CD8-positive, alpha-beta memory T cell (primary cell): ENCODE measurements at places on chromosomes 4 and X. TPM values are rescaled to one million over a fixed set of nuclear protein-coding genes. Genes with fewer than 3 reads are reported as not detected.

The IDUA gene
- 18.7 TPM for total RNA-seq

The SEC24D gene
- 22.7 TPM for total RNA-seq

The CLDN34 gene
- not detected for total RNA-seq

The AFM gene
- total RNA-seq, result not detected

- DNase-seq, result no peak
Measured at GRCh38 chr4:48193096-48193836, 59.2 kb upstream of the TXK start.

DNA sequence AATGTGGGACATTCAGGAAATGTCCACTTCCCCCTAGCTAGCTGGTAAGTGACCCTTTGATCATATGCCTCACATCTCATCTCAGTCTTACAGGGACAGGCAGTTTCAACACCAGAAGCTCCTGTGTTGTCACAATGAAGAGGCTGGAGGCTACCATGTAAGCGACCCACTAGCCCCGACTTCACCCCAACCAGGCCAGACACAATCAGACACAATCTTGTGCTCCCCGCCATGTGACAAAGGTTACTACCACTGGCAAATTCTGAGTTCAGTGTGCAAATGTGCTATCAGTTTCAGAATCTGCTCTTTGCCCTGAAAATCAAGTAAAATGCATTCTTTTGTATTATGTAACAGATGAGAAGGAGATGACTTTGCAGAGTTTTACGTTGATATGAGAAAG lies 56.9 kb upstream of the STS start:
- no peak for DNase-seq

The HERC5 gene
- total RNA-seq, result 8.3 TPM

DNA sequence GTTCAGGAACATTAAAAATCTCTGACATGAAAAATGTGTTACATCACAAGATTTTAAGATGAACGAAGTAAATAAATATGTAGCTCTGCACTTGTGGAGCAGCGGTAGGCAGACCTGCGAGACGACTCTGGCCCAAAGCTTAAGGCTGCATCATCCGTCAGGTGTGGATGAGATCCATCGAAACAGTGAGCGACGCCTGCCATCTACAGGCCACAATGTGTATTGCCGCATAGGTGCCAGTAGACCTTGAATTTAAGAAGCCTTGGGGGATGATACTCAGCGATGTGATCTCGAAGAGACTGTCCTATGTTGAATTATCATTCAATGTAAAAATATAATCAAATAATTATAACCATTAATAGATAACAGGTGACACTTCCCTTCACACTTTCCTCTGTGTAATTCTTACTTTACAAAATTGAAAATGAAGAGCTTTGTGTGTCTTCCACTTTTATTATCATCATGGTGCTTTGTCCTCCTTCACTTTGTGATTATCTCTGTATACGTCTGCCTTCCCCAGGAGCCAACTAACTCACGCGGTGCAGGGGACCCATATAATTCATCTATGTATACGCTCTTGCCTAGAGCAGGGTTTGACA lies 851.0 kb downstream of the RAB28 start:
- peak; percentile 21 for DNase-seq

The DCLK2 gene
- not detected for total RNA-seq

GRCh38 chr4:127982445-127982844 lies 17.2 kb downstream of the ABHD18 start:
- no peak for DNase-seq

- no peak for DNase-seq
Measured at GRCh38 chr4:63348735-63349673, 1060.2 kb downstream of the TECRL start.

DNA sequence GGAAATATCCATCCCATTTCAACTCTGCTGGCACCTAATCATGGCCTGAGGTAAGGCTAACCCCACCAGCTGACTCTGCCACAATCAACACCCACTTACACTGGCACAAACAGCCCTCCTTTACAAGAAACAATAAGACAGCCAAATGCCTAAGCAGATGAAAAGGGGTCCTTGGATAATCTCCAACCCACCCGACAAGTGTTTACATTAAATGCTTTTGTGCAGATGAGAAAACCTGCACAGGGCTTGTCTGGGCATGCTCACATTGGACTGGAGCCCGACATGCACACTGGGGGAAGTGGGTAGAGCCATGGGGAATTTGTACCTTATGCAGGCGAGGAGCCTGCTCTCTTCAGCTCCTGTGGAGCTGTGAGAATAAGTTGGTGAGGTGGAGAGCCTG lies 138.9 kb upstream of the ITM2A start:
- no peak for DNase-seq

The GC gene
- total RNA-seq, result not detected

- no peak for DNase-seq
Measured at GRCh38 chr4:22420291-22420690, 95.6 kb downstream of the ADGRA3 start.

The NR0B1 gene
- total RNA-seq, result not detected

GRCh38 chr4:11130195-11130970 lies 298.3 kb downstream of the HS3ST1 start:
- no peak for DNase-seq

DNA sequence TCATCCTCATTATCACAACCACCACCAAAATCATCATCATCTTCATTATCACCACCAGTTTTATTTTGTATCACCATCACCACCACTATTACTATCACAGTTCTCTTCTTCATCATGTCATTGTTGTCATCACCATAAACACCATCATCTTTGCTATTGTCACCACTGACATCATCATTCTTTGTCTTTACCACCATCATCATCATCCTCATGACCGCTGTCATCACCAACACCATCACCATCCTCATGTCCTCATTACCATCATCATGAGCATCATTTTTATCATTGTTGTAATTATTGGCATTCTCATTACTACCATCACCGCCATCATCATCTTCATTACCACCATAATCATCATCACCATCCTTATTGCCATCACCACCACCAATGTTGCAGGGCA lies 31.4 kb downstream of the EVC start:
- no peak for DNase-seq

GRCh38 chrX:129842510-129843208 lies 1.0 kb downstream of the ZDHHC9 start:
- DNase-seq, result no peak

GRCh38 chr4:152651473-152652060 lies 28.2 kb downstream of the TMEM154 start:
- DNase-seq, result no peak

GRCh38 chr4:172141025-172141424 lies 327.8 kb downstream of the GALNTL6 start:
- DNase-seq, result no peak

DNA sequence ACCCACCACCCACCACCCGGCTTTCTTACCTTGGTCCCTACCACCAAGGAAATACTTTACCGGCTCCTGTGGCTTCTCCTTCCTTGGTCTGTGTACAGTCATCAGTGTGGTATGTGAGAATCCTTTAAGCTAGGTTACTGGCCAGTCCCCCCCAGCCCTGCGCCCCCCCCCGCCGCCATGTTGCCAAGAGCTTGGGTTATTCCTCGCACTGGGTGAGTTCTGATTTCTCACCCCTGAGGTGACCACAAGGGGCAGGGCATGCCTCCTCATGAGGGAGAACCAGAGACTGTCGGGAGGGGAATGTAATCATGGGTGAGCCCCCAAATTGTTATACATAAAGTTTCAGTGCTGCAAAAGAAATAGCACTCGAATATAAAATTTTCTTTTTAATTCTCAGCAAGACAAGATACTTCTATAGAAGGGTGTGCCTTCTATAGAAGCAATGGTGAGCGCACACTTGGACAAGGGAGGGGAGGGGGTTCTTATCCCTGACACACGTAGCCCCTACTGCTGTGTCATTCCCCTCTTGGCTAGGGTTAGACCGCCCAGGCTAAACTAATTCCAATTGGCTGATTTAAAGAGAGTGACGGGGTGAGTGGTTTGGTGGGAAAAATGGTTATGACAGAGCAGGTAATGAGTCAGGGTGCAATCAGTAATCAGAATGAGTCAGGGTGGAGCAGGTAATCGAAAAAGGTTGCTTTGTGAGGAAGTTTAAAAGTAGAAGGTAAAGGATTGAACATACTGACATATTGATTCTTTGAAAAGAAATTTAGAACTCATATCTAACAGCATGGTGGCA lies 133.2 kb downstream of the KDM6A start:
- no peak for DNase-seq

DNA sequence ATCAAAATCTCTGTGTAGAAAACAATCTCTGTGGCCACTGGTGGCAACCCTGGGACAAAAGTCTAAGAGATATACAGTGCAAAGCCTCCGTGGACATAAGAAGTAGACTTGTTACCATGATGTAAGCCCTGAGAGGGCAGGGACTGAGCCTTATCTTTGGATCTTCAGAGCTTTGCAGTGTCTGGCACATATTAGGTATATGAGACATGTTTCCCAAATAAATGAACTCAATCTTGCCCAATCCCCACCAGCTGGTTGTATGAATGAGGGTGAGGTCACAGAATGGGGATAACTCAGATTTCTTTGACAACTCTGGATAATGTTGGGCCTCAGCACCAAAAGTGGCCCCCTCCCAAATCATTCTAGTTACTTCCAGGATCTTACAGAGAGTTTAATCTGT lies 511.4 kb upstream of the DIPK2B start:
- DNase-seq, result no peak

GRCh38 chr4:101724093-101724492 lies 66.4 kb upstream of the BANK1 start:
- DNase-seq, result no peak

The AMER1 gene
- total RNA-seq, result 4.0 TPM

DNA sequence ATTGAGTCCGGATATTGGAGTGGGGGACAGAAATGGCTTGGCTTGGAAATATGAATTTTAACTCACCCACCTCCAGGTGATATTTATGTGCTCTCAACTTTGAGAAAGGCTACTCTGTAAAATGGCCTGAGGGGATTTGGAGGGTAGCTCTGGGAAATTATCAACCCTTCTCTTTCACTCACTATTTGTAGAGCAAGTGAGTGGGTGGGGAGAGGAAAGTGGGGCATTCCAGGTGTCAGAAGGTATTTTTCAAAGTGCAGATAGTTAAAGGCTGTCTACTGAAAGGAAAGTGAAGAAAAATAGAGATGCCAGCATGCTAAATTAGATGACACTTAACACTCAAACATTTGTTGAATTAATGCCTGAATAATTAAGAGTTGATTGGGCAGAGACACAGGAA lies 44.1 kb downstream of the TMEM164 start:
- DNase-seq, result no peak

- no peak for DNase-seq
Measured at GRCh38 chr4:82710197-82710929, 88.2 kb downstream of the SCD5 start.

DNA sequence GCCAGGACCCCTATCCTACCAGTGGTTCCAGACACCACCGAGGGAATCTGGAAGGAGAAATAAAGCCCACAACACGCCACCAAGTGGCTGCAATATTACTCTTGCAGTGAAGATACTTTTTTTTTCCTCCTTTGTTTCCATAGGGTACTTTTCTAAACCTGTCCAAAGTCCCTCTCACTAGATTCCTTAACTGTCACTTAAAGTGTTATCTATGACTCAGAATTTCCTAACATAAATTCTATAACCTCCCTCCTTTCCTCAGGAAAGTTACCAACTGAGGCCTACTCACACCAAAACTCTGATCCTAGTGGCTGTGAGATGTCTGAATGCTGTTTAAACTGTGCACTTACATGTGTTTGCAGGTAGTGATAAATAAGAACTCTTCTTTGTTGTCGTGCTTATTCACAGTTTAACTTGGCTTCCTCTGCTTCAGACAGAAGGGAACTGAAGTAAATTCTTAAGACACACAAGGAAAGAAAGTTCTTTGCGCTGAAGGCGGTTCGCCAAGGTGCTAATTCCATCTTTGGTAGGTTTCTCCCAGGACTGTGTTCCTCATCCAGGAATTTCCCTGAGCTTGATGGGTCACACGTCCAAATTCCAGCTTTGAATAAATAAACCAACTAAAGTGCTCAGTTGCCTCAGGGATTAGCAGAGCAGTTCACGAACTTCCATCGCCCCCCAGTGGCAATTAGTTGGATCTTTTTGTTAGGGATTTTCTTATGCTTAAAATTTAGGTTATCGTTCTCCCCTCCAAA lies 10.7 kb upstream of the HCCS start:
- DNase-seq, result no peak

The KLF8 gene
- total RNA-seq, result 1.5 TPM

The F8A1 gene
- 45.2 TPM for total RNA-seq

GRCh38 chr4:163350672-163351071 lies 7.0 kb downstream of the NPY5R start:
- no peak for DNase-seq

GRCh38 chr4:89434364-89434988 lies 126.9 kb upstream of the GPRIN3 start:
- DNase-seq, result no peak

DNA sequence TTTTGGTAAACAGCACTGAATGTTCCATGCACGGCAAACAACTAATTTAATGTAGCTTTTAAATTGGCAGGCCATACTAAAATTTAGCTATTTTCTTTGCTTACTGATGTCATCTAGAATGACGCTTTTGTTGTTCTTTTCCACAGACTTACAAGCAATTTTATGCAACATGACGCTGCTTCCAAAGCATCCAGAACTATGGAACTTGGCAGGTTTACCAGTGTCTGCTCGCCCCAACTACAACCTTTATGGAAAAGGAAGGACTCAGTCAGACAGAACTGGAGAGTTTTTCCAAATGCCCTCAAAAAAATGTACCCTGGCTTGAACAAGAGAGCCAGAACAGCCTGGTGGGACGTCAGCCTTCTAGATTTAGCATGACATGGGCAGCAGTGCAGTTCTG lies 58.7 kb downstream of the ANOS1 start:
- no peak for DNase-seq

The GTPBP6 gene
- 78.5 TPM for total RNA-seq

DNA sequence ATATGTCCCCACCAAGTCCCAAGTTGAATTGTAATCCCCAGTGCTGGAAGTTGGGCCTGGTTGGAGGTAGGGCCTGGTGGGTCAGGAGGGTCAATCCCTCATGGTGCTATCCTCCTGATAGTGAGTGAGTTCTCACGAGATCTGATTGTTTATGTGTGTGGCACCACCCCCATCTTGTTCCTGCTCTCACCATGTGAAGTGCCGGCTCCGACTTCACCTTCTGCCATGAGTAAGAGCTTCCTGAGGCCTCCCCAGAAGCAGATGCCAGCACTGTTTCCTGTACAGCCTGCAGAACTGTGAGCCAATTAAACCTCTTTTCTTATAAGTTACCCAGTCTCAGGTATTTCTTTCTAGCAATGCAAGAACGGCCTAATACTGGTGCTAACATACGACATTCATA lies 22.7 kb upstream of the TMEM33 start:
- DNase-seq, result no peak

DNA sequence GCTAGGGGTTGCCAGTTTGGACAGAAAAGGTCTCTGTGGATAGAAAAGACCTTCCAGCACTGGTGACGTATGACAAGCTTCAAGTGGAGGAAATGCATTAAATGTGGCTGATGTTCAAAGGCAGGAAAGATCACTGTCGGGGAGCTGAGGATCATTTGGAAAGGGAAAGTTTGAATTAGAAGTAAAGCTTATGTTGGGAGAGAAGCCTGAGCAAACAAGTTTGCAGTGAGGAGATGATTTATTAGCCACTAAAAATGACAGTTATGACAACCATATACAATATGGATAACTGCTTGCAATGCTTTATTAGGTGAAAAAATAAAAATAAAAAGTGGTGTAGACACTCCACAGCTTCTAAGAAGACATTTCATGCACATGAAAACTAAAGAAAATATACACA lies 135.3 kb upstream of the HS3ST1 start:
- no peak for DNase-seq
